SJCRH30 (cell line): ENCODE measurements at places on chromosomes 3 and 15.

GRCh38 chr15:101578443-101578894 lies 73.7 kb downstream of the TM2D3 start:
- DNase-seq: no peak

DNA sequence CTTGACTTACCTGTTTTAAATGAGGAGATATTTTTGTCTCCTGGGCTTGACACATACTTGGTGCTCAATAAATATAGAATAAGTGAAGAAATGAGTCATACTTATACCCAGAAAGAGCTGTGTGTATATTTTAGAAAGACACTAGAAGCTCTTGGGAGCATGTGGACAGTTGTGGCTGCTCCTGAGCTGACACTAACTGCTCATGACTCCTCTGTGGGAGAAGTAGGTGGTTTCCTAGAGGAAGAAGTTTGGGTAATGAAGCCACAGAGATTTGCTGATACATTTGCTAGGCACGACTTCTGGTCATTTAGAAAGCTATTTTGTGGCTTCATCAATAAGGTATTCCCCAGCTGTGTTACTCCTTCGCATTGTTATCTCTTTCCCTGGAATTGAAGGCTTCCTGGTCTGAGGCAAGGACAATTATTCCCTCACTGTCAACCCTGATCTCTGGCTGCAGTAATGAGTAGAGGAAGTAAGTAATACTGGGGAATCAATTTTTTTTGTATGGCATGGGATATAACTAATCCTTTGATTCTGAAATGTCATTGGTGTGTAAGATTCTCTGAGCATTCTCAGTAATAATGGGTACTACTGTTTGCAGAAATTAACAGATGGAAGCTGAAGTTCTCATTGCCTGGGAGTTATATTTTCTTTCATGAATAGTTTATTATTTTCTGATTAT lies 79.6 kb upstream of the DCBLD2 start:
- no peak for DNase-seq

DNA sequence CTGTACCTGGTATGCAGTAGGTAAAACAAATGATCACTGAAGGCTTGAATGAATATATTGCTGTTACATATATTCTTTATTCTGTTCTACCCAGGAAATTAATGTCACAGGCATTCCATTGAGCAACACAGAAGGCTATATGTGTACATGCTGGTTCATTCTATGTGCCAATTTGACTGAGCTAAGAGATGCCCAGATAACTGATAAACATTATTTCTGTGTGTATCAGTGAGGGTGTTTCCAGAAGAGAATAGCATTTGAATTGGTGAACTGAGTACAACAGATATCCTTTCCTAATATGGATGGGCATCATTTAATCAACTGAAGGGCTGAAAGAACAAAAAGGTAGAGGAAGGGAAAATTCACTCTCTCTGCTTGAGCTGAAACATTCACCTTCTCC lies 886.8 kb downstream of the FHIT start:
- no peak for DNase-seq

DNA sequence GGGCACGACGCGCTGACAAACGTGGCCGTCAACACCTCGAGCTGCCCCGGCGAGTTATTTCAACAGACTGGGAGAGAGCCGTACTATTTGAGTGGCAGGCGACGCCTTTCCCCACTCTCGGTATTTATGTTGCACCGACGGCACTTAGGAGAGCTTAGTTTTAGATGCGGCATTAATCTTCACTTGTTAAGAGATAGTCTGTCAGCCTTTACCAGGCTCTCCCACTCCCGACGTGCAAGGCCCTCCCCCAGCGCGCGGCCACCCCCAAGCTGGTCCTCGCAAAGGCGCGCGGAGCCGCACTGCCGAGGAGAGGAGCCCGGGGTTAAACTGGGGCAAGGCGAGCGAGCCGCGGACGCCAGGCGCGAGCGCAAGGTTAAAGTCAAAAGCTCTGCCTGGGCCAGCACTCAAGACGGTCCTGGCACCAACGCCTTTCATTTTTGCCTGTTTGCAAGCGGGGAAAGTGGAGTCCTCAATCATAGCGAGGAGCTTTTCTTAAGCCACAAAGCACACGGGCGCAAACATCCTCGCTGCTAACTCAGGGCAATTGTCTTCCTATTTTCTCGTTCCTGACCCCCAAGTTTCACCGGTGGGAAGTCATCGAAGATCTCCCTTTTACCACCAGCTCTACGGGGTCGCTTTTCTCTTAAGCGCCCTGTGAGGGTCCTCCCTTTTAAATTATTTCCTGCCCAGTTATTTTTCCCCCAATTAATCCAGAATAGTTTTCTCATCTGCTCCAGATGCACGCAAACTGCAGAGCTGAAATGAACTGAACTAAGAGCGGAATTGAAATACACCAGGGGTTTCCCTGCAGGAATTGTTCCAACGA lies 86.6 kb downstream of the NR2F2 start:
- no peak for DNase-seq

DNA sequence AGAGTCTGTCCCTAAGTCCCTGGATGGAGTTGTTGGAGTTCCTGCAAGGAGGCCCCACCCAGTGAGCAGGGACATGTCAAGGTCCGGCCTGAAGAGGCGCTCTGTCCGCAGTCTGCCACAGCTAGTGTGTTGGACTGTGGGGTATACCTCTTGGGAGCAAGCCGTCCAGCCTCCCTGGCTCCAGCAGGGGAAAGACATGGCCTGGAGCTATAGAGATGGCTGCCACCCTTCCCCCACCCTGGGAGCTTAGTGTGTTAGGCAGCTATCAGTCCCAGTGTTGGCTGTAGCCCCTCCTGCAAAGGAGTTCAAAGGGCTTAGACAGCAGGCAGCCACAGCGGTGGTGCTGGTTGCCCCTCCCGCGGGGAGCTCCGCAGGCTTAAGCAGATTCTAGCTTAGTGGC lies 20.3 kb downstream of the IMPG2 start:
- no peak for DNase-seq

GRCh38 chr15:59249816-59250215 lies 43.2 kb downstream of the LDHAL6B start:
- DNase-seq: no peak

- no peak for DNase-seq
Observed at GRCh38 chr3:127221037-127221436, 28.1 kb downstream of the PRR23E start.

DNA sequence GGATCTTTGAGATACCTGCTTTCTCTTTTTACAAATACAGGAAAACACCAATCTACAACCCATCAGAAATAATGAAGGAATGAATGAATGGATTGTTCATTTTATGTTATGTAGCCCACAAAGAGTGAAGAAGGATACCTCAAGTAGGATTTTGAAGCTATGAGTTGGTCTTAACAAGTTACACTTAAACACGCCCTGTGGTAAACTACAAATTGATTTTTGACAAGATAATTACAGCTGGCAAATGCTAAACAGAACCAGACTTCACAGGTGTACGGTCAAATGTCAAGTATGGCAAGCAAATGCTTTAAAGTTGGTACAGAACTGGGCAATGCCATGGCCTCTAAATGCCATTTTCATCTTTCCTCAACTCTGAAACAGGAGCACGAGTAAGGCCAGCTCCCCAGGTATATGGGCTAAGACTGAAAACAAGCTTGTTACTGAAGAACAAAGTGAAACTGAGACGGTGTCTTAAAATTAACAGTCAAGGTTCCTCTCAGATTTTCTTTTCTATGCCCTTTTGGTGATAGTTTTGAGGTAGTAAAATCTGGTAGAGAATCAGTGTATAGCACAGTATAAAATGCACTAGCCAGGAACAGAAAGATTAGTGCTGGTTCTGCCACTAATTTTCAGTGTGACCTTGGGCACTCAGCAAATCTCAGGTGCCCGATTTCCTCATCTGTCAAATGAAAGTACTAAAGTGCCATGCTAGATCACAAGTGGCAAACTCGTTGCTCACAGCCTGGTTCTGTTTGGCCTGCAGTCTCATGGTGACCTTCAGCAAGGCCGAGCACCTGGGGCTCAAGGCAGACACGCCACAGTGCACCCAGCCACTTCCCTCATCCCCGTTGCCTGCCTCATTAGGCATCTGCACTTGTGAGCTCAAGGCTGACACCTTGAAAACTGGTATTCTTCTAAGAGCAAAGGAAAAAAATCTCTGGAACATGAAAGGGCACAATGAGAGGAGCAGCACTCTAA lies 9.5 kb downstream of the RUVBL1 start:
- DNase-seq: no peak

GRCh38 chr15:35308802-35309201 lies 223.7 kb upstream of the NANOGP8 start:
- DNase-seq: no peak

DNA sequence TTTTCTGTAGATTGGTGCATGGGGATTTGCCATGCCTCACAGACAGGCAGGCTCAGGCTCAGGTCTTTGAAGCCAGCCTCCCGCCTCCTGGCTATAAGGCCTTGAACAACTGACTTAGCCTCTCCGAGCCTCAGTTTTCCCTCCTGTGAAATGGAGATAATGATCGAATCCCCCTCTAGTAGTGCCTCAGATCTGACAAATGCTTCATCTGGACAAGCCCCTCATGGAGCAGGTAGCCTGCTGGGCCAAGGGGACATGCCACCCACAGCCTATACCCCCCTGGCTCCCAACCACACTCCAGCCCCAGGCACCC lies 68.1 kb upstream of the LCTL start:
- no peak for DNase-seq

- no peak for DNase-seq
Observed at GRCh38 chr3:34676436-34676835, 878.0 kb downstream of the PDCD6IP start.

DNA sequence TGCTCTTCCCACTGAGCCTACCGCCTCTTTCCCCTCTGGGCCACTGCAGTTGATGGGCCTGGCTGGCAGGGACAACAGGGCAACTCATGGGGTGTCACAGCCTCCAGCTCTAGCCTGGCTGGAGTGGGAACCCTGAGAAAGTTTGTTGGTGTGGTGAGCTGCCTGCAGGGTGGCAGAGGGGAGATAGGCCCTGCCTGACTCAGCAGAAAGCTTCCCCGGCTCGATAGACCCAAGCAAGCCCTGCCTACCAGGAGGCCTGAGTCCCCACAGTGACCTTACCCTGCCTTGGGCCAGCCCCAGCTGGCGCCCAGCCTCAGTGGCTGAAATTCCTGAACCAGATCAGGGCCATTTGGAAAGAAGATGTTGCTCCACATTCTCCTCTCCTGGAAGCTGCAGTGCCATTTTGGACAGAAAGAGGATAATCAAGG lies 29.4 kb downstream of the ABTB1 start:
- DNase-seq: no peak

GRCh38 chr15:80210611-80211573 lies 41.1 kb downstream of the CTXND1 start:
- no peak for DNase-seq
